ENCODE measurements at places on chromosomes 1 and 21.

DNA sequence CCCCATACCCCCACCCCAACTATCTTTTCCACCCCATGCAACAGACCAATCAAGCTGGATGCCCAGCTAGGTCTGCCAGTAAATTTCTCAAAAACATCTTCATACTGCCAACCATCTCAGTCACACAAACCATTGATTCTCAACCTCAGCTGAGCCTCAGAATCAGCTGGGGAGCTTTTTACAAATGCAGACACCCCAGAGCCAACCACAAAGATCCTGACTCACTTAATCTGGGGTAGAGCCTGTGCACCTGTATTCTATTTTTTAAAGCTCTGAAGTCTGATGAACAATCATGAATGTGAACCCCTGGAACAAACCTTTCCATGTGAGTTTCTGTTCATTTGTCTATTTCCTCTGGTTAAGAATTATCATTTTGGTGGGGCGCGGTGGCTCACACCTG lies 66.0 kb downstream of the ZNF281 start:
- no peak for DNase-seq

DNA sequence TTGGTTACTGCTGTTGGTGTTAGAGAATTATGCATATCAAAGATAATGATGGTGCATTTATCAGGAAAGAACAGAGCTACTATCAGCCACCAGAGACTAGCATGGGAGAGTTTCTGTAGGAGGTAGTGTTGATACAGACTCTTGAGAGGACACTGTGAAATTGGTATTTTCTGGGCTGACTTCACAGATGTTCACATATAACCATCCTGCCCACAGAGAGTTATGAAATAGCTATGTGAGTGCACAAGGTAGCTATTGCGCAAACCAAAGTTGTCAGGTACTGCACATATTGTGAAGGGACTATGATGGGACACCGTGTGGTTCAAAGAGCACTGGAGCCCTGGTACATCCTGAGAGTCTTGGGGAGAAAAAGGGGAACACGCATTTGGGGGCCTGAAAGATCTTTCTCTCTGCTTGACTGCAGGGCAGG lies 1.4 kb upstream of the TLCD4 start:
- no peak for DNase-seq

DNA sequence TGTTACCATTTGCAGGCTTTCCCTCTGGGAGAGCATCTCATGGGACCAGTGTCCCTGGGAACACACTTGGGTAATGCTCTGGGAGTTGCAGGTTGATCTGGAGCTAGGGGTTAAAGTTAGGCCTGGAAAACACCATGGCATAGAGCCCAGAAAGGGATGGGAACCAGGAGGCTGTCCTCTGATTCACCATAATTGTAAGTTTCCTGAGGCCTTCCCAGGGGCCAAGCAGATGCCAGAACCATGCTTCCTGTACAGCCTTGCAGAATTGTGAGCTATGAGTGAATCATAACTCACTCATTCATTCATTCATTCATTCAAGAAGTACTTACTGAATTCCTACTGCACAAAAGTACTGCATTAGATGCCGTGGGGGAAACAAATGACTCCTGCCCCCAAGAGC lies 50.0 kb downstream of the LACTBL1 start:
- no peak for DNase-seq

DNA sequence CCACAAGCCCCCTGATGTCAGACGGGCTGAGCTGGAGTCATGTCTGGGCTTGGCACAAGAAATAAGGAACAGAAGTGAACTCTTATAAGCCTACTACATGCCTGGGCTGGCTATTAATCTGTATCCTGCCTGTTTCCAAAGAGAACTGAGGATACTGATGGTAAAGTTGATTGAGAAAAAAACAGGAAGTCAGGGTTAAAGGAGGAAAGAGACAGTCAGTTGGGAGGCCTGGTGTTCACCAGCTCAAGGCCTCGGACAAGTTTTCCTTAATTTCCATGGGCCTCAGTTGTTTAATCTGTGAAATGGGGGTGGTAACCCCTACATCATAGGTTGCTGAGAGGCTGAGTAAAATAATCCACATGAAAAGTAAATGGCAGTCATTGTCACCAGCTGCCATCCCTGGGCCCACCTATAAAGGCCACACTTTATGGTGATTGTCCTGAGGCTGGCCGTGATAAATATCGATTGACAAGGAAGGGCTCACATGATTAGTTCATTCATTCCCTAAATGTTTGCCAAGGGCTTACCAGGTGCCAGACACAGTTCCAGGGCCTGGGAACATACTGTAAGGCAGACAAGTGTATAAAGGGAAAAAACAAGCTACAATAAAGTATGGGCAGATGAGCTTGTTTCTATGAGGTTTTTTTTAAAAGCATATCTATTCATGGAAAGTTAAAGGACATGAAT lies 2.8 kb downstream of the ALDH4A1 start:
- DNase-seq, result no peak
